ENCODE measurements at places on chromosomes 3 and 15. TPM values are rescaled to one million over a fixed set of nuclear protein-coding genes. Genes with fewer than 3 reads are reported as not detected.

The SMAD6 gene
- 26.4 TPM for total RNA-seq

GRCh38 chr3:82281205-82281604 lies 519.8 kb upstream of the GBE1 start:
- no peaks in the 10 kb centered on the region for H3K27me3 ChIP-seq

- no peaks in the 10 kb centered on the region for H3K27me3 ChIP-seq
- no peaks in the 10 kb centered on the region for H3K4me1 ChIP-seq
- no peak for DNase-seq
Observed at GRCh38 chr3:10180738-10181295, 16.1 kb downstream of the IRAK2 start.

DNA sequence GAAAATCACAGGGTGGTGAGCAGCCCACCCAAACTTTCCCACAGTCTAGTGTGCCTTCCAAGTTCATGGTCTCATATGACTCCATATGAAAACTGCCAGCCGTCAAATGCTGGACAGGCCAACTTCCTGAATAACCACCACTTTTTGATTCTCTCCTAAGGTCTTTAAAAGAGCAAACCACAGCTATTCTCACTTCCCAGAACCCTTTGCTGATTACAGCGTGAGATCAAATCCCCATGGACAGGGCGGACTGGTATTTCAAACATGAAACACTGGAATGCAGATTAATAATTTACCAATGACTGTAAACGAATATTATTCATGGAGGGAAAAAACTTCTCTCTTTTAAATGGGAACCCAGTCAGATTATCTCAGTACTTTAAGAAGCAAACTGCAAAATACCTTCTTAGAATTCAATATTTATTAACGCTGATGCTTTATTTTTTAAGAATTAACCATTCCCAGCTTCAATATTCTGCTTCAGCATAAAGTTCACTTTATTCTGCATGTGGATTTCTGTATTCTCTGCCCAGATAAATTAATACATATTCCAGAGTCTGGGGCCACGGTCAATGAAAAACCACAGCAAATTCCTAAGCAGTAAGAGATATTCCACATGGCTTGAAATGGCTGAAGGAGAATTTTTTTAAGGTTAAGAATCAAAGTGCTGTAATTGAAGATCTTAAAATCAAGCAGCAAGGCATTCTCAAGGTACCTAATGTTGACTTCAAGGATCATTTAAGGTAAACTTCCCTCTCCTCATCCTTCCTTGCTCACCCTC lies 42.9 kb downstream of the MYO1E start:
- H3K4me1 ChIP-seq, result peaks cover 12% of the 10 kb centered on the region
- H3K36me3 ChIP-seq, result no peaks in the 10 kb centered on the region
- H3K27ac ChIP-seq, result peak overlapping the region; percentile 47
- no peaks in the 10 kb centered on the region for H3K27me3 ChIP-seq
- H3K4me3 ChIP-seq, result no peak overlapping the region
- peak; percentile 42 for DNase-seq

- H3K4me3 ChIP-seq, result no peak overlapping the region
- no peak for DNase-seq
- no peak overlapping the region for H3K27ac ChIP-seq
- H3K27me3 ChIP-seq, result no peaks in the 10 kb centered on the region
Observed at GRCh38 chr3:169780742-169781141, 7.5 kb downstream of the MYNN start.

GRCh38 chr3:18124501-18124900 lies 300.6 kb downstream of the SATB1 start:
- no peaks in the 10 kb centered on the region for H3K36me3 ChIP-seq
- H3K27ac ChIP-seq, result no peak overlapping the region
- H3K4me3 ChIP-seq, result no peak overlapping the region

- no peaks in the 10 kb centered on the region for H3K36me3 ChIP-seq
- no peak for DNase-seq
- H3K4me1 ChIP-seq, result peaks cover 9% of the 10 kb centered on the region
- H3K4me3 ChIP-seq, result no peak overlapping the region
Observed at GRCh38 chr3:178743297-178743696, 207.1 kb downstream of the KCNMB2 start.

All from hepatocyte (in vitro differentiated cells).